Glomerular endothelial cell (primary cell): ENCODE measurements at places on chromosomes 2 and 18.
A peak's percentile ranks its signal among the peaks of the same experiment; 100 is the strongest.

GRCh38 chr2:203280428-203281064 is 41.7 kb downstream of the CYP20A1 start:
- DNase-seq, result peak; percentile 39

DNA sequence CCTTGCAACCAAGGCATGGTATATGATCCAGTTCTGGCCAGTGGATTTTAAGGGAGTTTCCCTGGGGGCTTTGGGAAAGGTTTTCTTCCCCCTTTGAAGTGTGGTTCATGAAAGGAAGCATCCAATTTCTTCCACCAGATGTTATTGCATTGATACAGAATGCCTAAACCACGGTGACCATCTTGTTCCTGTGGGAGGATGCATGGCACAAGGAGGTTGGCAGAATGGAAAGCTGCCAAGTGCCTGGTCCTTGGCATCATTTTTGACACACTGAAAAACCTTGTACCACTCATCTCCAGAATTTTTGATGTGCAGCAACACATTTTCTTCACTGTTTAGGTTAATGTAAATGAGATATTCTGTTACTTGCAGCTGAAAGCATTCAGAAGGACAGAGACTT is 55.2 kb upstream of the CXCR4 start:
- DNase-seq, result no peak

- DNase-seq, result no peak
Observed at GRCh38 chr2:139365189-139365588, 585.0 kb upstream of the NXPH2 start.

GRCh38 chr2:101188683-101189405 is 37.7 kb upstream of the TBC1D8 start:
- DNase-seq, result peak; percentile 12

- no peak for DNase-seq
Observed at GRCh38 chr2:10014418-10015190, 28.7 kb upstream of the KLF11 start.

DNA sequence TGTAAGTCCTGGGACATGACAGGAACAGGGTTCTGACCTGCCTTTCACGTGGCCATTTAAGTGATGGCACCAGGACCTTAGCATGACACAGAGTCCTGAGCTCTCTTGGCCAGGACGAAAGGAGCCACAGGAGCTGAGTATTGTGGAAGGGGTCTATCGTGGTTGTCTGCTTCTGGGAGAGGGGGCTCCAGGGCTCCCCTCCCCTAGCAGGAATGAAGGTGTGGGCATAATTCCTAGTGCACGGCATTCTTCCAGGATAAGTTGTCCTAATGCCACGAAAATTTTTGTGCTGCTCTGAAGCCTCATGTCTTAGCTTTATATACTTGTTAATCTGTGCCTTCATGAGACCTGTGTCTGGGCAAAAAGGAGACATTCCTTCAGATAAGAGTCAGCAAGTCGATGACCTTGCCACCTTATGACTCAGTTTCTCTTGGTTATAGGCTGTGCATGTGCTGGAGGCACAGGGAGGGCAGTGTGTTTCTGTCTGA is 17.1 kb downstream of the GATA6 start:
- DNase-seq, result no peak

GRCh38 chr2:54550547-54550946 is 94.4 kb downstream of the SPTBN1 start:
- no peak for DNase-seq

DNA sequence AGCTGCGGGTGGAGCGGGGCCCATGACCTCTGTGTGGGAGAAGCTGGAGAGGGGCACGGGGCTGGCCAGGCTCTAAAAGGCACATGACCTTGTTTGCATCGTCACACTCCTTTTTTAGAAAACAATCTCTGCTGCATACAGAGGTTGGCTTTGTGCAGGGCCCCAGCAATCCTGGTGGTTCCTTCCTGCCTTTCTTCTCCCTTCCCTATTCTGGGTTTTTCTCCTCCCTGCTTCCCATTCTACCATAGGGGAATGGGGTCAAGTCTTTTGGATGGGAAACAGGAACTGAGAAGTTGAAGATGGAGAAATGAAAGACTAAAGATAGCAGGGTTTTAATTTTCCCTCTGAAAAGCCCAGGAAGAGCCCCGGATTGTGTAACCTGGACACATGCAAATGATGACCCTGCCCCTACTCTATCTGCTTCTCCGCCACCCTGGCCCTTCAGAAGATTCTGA is 53.9 kb downstream of the ASAP2 start:
- no peak for DNase-seq

GRCh38 chr2:115414466-115414865 is 972.0 kb downstream of the DPP10 start:
- DNase-seq, result no peak

DNA sequence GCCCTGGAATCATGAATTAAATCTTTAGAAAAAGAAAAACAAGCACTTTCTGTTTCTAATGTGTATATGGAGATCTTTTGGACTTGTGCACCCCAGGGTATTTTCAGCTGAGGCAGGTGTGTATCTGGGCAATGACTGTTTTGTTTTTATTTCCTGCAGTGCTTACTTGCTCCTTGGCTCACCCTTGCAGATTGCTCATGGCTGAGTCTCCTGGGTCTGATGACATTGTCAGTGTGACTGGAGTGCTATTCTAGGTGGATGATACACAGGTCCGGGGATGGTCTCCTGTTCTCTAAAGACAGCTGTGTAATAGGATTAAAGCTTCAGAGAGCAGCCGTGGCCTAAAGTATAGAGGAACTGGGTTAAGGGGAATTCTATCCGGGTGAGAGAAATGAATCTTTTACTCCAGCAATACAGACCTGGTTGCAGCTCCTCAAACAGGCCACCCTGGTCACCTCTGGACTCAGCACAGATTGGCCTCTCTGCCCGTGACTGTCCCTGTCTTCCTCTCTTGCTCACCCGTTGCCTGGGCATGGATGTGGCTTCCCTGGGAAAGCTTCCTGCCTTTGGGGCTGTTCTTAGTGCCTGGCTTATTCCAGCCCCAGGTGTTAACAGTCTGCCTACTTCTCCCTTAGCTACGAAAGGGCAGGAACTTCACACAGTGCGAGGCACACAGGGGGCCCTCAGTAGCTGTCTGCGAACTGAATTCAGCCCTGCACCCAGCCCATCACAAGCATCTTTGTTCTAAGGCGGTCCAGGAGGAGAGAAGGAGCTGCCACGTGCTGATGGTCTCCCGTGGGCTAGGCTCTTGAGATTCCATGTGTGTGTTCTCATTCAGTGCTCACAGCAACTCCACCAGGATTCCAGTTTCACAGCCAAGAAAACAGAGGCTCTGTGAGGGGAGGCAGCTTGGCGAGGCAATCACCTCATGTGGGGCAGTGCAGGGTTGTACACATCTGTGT is 84.3 kb downstream of the ACOXL start:
- no peak for DNase-seq

DNA sequence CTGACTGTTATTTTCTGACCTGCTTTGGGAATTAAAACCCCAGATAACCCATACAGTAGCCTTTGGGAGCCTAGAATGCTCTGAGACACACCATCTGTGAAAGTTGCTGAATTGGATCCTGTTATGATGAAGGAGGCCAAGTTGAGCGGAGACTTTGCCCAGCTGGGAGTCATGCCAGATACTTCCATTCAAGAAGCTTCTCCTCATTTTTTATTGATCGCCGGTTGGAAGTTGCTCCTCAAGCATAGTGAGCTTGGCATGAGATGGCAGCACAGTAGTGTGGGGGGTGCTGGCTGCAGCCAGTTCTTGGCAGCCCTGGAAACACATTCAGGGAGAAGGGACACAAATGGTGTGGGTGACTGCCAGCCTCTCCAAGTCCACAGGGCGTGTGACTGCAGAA is 270.7 kb upstream of the NRP2 start:
- no peak for DNase-seq

- DNase-seq, result no peak
Observed at GRCh38 chr18:37663446-37663845, 97.8 kb upstream of the CELF4 start.

DNA sequence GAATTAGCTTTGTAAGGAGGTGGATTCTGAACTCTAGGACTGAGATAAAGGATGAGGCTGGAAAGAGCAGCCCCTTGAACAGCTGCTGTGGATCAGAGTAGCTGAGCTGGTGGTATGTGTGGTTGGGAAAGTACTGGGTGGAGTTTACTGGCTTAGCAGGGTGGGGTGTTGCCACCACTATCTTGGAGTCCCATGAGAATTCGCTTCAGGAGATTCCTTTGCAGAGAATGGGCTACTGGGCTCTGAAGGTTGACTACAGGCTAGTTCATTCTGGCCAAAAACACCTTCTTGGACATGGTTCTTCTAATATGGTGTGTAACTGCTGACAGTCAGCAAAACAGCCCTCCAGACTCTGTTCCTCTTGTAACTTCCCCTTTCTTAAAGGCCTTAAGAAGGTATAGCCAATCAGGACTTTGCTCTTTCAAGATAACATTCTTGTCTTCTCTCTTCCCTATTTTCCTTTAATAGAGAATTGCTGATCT is 52.7 kb downstream of the TET3 start:
- no peak for DNase-seq

- no peak for DNase-seq
Observed at GRCh38 chr18:34729740-34730355, 19.8 kb downstream of the DTNA start.

DNA sequence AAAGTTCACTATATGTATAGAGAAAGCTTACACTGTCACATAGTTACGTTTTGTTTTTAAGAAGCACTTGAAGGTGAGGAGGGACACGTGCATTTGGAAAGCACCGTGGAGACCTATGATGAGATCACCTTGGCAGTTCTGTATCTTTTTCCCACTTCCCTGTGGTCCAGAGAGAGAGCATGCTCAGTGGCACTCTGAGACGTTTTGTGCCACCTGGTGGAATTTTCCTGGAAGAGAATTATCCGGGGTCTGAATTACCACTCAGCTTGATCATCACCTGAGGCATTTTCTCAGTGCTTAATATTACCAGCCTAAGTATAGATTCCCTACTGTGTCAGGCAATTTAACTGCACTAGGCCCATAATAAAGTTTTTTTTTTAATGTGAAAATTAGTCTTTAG is 469.4 kb upstream of the SMIM21 start:
- DNase-seq, result no peak

DNA sequence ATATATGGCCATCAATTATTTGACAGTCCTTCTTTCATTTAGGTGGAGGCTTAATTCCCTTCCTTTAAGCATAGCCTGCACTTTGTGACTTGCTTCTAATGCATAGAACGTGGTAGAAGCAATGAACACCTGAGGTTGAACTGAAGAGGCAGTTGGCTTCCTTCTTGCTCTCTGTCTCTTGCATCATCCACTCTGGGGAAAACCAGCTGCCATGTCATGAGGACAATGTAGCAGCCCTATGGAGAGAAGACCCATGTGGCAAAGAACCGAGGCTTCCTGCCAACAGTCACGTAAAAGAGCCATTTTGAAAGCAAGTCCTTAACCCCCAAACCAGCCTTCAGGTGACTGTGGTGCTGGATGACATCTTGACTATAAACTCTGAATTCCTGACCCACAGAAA is 46.8 kb downstream of the ATOH8 start:
- DNase-seq, result no peak

DNA sequence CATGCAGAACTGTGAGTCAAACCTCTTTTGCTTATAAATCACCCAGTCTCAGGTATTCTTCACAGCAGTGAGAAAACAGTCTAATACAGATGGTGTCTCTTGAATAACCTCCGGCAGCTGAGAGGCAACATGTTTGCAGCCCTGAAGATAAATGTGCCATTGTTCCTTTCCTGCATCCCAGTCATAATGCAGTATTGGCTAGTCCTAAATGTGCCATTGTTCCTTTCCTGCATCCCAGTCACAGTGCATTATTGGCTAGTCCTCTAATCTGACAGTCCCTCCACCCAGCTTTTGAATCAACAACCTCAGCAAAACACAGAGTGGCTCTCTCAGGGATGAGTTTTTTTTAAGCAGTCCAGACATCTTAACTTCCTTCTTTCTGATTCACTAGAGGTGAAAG is 550.7 kb downstream of the RIT2 start:
- DNase-seq, result no peak

DNA sequence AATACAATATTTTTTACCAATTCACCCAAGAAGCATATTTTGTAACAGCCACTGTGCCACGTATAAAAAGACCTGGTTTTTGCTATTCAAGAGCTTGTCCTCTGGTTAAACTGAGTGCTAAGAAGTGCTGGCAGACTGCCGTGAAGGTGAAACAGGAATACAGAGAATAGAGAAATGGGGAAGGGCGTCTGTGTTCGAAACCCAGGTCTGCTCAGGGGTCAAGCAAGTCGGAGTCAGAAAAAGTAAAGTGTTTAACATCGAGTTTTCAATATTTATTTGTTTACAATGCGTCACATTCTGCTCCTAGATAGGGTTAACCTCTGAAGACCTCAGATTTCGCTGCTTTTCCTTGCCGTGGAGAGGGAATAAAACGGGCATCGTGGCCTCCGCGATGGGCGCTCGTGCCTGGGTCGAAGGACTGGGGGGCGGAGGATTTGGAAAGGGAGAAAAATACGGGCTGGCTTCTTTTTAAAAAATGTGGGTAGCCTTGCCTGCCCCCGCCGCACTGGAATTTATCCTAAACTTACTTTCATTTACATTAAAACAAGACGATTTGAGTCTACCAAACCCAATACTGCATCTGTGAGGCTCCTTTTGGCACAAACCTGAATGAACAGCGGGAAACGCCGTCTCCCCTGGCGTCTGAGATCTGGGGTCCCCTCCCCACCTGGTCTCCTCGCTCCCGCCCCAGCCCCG is 1.1 kb upstream of the SNTG2 start:
- no peak for DNase-seq
